ENCODE measurements at places on chromosomes 12 and 14.

DNA sequence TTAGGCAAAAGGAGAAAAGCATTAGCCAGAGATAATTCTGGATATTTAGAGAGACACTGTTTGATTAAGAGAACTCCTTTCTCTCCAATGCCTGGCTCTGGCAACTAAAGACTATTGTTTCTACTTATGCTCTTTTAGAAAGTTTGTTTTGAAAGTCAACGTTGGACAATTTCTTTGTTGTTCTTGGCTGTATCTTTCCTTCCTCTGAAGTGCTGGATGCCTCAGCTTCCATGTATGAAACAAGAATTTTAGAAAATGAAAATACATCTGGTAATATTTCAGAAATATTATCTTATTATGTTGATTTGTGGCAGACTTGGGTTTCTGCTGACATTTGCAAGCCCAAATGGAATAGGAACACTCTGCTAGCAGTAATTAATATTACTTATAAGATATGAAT lies 382.6 kb downstream of the SNAPC1 start:
- no peak for DNase-seq

- no peak for DNase-seq
Measured at GRCh38 chr12:113812411-113813228, 153.5 kb downstream of the RBM19 start.

GRCh38 chr12:88897723-88898122 lies 317.5 kb upstream of the KITLG start:
- peak; percentile 21 for DNase-seq

- no peak for DNase-seq
Measured at GRCh38 chr12:131530041-131530332, 180.9 kb upstream of the SFSWAP start.

DNA sequence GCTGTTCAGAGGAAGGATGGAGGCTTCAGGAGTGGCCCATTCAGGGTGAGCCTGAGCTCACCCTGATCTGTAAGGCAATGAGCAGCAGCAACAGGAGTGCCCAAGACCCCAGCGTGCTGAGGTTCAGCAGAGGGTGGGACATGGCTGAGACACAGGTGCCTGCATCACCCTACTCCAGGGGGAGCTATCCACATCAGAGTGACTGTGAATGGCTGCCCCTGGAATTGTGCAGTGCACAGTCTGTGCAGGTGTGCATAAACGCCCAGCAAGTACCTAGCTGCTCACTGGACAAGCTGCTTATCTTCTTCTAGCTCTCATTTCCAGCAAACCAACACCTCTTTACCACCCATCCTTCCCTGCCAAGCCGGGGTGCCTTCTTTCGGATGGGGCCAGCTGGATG lies 140.6 kb upstream of the PRMT8 start:
- DNase-seq = no peak

GRCh38 chr14:24430682-24431568 lies 1.2 kb downstream of the KHNYN start:
- no peak for DNase-seq

DNA sequence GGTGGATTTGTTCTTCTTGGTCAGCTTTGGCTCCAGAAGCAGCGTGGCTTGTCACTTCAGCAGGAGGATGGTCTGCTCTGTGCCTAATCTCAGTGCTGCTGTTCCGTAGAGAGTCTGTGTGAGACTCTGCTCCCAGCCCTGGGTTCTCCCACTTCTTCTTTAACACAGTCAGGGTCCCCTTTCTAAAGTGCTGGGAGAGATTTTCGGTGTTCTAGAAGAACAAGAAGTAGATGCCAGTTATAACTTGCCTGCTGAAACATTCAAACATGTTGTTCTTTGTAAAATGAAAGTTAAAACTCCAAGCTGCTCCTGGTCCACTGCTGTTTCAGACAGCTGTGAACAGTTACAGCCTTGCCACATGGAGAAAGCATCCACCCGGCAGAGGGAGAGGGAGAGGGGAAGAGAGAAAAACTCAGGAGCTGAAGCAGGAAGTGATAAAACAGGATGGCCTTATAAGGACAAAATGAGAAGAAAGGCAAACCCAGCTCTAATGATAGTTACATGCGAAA lies 55.2 kb upstream of the CERS5 start:
- no peak for DNase-seq

- no peak for DNase-seq
Measured at GRCh38 chr14:33859306-33859705, 91.6 kb downstream of the EGLN3 start.

DNA sequence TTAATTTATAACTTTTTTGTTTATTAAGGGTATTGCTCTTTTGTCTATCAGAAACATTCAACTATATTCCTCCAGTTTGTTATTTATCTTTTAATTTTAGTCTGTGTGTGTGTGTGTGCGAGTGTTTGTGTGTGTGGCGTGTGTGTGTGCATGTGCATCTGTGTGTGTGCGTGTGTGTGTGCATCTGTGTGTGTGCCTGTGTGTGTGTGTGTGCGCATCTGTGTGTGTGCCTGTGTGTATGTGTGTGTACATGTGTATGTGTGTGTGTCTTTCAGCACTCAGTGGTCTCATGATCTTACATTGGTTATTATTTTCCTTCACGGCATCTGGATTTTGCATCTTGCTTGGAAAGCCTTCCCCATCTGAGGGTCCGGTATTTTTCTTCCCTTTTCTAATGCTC lies 281.1 kb upstream of the RTL1 start:
- no peak for DNase-seq

DNA sequence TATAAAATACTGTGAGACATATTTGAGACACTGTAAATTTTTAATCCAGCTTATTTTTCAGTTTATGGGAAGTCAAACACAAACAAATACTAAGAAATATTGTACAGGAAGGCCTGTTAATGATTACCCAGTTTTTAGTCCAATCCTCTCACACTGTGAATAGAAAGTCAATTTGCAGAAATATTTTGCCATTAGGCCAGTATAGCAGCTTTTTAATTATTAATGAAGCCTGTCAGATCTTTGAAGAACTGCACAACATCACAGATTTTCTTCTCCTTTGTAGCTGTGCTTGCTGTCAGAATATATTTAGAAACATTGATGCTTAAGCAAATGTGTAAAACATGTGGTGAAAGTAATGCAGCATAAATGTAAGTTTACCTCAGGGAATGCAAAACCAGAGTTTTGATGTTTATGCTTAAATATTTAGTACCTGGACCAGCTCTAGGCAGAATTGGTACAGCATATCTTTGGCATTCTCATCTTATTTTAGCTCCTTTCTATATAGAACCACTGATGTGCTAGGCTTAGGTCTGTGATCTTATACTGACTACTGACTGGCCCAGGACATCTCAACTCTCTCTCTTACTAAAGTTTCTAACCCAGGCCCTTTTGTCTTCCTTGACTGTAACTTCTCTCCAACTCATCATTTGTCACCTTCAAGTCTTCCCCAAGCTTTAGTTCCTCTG lies 230.8 kb upstream of the NAV3 start:
- no peak for DNase-seq

- peak; percentile 16 for DNase-seq
Measured at GRCh38 chr12:13592063-13592942, 389.1 kb downstream of the GRIN2B start.

DNA sequence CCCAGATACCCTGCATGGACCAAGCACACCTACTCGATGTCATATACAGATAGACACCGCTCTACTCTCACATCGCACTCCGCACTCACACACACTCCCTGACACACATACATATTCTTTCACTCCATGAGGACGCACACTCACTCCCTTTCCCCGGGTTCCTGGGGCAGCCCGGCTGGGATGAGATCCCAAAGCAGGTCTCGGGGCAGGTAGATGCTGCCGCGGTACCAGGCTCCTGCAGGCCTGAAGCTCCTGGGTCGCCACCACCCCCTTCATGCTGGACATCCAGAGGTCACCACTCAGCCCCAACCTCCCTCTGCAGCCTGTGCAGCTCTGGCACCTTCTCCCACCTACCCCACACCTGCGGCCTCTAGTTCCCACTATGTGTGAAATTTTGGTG lies 2.3 kb downstream of the C1QL4 start:
- no peak for DNase-seq

DNA sequence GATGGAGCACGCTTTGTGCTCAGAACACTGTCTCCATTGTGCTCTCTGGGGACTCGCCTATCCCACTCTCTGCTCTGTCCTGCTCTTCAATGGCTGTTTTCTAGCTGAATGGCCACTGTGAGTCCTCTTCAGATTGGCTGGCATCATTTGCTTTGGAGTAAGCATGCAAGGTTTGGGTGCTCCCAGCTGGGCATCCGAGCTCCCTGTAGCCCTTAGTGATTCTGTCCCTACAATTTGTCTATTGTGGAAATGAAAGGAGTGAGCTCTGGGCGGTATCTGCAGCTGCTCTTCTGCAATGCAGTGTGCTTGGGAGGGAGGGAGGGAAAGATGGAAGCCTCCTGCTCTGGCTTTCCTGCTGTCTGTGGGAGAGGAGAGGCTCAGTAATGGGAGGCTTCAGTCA lies 84.8 kb downstream of the SMOC1 start:
- DNase-seq = no peak

- DNase-seq = no peak
Measured at GRCh38 chr12:79761341-79761740, 70.6 kb upstream of the PAWR start.

- no peak for DNase-seq
Measured at GRCh38 chr14:34568803-34569202, 29.3 kb upstream of the EAPP start.

DNA sequence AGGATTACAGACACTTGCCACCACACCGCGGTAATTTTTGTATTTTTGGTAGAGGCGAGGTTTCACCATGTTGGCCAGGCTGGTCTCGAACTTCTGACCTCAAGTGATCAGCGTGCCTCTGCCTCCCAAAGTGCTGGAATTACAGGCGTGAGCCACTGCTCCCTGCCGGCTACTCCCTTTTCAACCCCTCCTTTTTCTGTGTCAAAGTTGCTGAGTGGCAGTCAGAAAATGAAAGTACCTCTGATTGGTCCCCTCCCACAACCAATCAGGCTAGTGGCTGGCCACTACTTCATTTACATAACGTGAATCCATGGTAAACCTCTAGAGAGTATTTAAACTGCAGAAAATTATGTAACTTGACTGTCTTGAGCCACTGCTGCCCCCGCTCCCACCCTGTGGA lies 5.9 kb downstream of the RESF1 start:
- no peak for DNase-seq

- peak; percentile 4 for DNase-seq
Measured at GRCh38 chr14:65910108-65910786, 497.7 kb downstream of the FUT8 start.

- DNase-seq = no peak
Measured at GRCh38 chr12:29768372-29768771, 15.4 kb downstream of the TMTC1 start.

- no peak for DNase-seq
Measured at GRCh38 chr12:102958073-102958829, 777 bp downstream of the ASCL1 start.

GRCh38 chr12:103182299-103182698 lies 224.8 kb downstream of the ASCL1 start:
- DNase-seq = no peak

DNA sequence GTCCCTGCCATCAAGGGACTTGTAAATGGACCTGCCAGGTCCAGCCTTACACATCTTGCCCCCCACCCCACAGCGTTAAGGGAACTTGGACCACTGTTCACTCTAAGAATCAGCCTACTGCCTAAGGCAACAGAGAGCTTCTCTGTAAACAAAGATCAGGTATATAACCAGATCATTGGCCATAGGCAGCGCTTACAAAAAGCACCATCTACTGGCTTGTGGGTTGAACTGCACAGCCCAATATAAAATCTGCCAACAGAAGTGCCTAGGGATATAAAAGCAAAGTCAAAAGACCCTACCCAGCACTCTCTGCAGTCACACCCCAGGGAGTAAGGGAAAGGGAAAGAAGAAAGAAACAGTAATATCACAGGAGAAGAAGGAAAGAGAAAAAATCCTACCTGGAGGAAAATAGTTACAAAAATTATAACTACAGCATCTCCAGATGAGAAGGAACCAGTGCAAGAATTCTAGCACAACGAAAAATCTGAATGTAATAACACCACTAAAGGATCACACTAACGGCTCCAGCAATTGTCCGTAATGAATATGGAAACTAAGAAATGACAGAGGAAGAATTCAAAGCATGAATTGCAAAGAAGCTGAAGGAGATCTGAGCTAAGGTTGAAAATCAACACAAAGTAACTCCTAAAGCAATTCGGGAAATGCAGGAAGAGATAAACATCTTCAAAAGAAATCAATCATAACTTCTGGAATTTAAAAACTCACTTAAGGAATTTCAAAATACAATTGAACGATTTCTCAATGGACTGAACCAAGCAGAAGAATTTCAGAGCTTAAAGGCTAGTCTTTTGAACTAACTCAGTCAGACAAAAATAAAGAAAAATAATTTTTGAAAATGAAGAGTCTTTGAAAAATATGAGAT lies 95.2 kb upstream of the PCED1B start:
- DNase-seq = no peak

GRCh38 chr14:76272349-76272748 lies 103.6 kb upstream of the ESRRB start:
- no peak for DNase-seq

DNA sequence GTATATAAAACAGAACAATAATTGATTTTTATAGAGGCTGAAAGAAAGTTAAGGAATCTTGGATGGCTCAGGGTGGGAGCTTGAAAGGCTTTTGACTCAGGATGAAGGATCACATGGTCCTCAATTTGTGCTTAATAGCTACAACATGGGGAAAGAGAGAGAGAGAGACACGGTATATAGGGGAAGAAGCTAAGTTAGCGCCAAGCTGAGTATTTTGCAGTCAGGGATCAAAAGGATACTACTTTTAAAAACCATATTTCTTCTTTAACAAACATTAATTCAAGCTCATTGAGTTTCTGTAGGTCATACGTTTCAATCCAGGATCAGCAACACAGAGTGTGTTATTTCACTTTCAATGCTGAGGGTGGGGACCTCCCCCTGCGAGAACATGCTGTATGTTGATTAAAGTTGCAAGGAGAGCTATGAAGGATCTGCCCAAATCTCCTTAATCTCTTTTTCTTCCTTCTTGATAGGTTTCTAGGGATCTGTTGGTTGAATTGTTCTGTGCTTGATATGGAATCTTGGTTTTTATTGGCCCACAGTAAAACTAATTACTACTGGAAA lies 133.1 kb upstream of the NUDT4 start:
- no peak for DNase-seq

- DNase-seq = no peak
Measured at GRCh38 chr12:121823101-121823726, 19.4 kb downstream of the SETD1B start.

- DNase-seq = no peak
Measured at GRCh38 chr14:22523283-22523682, 65.7 kb downstream of the DAD1 start.

GRCh38 chr12:132197581-132198354 lies 53.5 kb downstream of the NOC4L start:
- DNase-seq = no peak

DNA sequence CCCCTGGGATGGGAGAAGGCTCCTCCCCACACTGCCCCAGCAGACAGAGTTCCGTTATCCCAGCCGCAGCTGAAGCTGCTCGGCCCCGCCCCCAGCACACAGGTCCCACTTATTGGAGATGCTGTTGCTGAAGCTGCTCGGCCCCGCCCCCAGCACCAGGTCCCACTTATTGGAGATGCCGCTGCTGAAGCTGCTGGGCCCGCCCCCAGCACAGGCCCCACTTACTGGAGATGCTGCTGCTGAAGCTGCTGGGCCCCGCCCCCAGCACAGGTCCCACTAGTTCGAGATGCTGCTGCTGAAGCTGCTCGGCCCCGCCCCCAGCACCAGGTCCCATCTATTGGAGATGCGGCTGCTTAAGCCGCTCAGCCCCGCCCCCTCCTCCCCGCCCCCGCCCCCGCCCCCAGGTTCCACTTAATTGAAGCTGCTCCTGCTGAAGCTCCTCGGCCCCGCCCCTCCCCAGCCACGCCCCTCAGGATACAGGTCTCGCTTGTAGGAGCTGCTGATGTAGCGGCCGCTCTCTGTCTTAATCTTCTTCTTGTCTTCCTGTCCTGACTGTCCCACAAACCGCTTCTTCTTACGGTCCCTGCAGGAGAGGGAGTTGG lies 12.0 kb downstream of the CFAP73 start:
- DNase-seq = no peak
